ENCODE measurements at places on chromosomes 5 and 9.

GRCh38 chr9:138102246-138103051 lies 224.9 kb downstream of the CACNA1B start:
- peak; percentile 30 for DNase-seq

DNA sequence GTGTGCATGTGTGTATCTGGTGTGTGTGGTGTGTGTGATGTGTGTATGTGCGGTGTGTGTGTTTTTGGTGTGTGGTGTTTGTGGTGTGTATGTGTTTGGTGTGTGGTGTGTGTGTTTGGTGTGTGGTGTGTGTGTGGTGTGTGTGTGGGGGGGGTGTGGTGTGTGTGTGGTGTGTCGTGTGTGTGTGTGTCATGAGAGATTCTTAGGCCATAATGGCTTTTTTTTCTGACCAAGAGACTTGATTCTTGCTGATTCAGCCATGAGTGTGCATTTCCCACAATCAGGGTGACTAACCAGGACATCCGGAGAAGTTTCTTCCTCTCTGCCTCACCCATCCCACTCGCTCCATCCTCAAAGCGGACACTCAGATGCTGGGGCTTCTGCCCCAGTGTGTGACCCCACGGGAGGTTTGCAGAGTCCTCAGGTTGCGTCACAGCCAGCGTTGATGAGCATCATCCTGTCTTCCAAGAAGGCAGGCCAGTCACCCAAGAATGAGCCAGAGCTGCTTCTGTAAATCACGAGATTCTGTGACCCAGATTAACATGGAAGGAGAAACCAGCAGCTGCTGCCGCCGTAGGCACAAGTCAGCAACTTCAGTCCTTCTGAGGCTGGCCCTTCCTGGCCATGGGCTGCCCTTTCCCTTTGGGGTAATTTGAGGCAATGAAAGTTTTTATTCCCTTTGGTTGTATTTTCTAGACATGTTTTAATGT lies 12.5 kb upstream of the CTSL start:
- no peak for DNase-seq

DNA sequence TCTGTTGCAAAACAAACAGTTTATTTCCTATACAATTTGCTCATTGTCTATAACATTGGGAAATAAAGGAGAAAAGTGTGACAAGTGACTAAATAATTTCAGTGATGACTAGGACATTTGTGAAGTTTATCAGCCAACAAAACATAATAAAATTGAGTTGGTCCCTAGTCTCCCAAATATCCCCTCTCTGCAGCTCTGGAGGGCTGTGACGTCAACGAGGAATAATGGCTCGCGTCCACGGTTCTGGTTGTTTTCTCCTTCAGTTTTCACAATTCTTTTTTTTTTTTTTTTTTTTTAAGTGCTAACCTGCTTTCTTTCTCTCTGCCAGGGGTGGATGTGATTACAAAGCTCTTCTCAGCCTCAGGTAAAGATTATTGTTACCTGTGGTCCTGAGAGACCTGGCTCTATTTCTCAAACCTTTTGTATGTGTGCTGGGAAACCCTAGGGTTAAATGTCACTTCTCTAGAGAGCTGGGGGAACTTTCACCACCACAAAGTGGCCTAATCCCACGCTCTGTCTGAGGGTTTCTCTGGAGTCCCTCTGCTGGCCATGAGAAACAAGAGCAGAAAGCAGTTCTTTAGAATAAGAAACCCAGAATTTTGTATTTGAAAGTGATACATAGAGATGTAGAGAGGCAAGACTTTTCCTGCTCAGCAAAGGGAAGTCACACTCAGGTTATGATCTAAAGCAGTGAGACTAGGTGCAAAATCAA lies 36.2 kb upstream of the ANKRD55 start:
- peak; percentile 36 for DNase-seq

GRCh38 chr9:103152473-103152872 lies 157.3 kb downstream of the CYLC2 start:
- DNase-seq: no peak

DNA sequence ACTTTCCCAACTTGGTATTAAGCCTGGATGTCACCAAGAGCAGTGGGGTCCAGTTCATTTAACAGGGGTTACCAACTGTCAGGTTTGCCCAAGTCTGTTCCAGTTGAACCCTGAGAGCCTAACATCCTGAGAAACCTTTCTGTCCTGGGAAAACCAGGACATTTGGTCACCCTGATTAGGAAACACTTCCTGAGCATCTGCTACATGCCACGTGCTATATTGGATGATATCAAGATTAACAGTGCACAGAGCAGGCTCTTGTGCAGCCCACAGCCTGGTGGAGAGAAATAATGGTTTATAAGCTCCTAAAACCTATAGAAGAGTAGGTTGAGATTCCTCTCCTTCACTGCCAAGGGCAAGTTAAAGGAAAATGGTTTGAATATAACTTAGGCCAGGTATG lies 102.9 kb upstream of the RAD23B start:
- DNase-seq: no peak

GRCh38 chr9:124149992-124150391 lies 107.8 kb upstream of the NEK6 start:
- peak; percentile 76 for DNase-seq

GRCh38 chr9:86721226-86721781 lies 226.0 kb downstream of the GAS1 start:
- no peak for DNase-seq

DNA sequence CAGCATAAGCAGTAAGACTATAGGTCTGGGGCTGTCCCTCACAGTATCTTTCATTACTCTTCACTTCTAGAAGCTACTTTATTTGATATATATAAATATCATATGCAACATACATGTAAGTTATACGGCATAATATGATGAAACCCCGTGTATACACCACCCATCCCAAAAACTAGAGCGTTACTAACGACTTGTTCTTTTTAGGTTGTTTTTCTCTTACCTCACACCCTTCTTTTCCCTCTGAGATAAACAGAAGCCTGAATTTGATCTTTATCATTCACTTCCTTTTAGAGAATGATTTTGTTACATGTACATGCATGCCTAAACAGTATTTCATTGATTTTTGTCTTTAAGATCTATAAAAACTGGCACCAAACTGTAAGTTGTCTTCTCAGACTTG lies 3.7 kb downstream of the TRMO start:
- DNase-seq: no peak

GRCh38 chr9:38482918-38483592 lies 58.8 kb upstream of the IGFBPL1 start:
- no peak for DNase-seq

GRCh38 chr5:66906021-66906420 lies 290.6 kb downstream of the CD180 start:
- no peak for DNase-seq

DNA sequence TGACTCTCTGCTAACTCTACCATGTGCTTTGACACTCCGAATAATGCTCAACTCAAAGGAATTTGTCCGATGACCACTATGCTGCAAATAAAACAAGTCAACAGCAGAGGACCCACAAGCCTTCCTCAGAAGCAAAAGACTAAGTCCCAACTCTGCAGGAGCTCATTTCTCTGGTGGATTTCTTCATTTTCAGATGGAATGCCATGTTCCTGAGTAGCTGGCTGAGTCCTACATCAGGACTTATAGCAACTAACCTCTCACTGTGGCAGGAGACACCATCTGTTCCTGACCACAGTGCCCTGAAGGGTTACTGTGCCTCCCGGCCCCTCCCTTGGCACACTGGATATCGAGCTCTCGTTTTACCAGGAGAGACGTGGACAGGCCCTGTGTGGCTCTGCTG lies 20.8 kb downstream of the LHFPL2 start:
- DNase-seq: no peak

GRCh38 chr5:9354336-9355081 lies 191.4 kb downstream of the SEMA5A start:
- DNase-seq: no peak

DNA sequence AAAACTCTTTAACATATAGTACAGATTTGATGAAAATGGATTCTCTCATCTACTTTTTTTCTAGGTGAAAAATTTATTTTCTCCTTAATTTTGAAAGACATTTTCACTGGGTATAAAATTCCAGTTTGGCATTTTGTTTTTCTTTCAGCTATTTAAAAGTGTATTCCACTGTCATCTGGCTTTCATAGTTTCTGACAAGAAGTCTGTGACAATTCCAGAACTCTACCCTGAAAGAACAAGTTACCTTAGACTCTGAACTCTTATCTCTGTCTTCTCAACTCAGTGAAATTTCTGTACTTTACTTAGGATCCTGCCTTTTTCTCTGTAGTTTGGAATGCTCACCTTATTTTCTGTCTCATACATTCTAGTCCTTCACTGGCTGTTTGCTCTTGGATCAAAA lies 161.7 kb downstream of the RANBP17 start:
- no peak for DNase-seq

DNA sequence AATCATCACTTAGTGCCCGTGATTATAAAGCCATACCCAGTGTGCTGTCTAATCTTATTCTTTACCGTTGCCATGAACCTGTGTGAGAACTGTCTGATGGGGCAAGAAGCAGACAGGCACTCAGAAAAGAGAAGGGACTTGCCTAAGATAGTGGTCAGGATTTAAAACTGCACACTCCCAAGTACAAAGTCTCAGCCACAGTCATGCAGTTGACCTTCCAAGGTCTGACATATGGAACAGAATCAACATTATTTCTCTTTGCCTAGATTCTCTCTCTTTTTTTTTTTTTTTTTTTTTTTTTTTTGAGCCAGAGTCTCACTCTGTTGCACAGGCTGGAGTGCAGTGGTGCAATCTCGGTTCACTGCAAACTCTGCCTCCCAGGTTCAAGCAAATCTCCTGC lies 1.9 kb upstream of the PPP2CA start:
- no peak for DNase-seq

DNA sequence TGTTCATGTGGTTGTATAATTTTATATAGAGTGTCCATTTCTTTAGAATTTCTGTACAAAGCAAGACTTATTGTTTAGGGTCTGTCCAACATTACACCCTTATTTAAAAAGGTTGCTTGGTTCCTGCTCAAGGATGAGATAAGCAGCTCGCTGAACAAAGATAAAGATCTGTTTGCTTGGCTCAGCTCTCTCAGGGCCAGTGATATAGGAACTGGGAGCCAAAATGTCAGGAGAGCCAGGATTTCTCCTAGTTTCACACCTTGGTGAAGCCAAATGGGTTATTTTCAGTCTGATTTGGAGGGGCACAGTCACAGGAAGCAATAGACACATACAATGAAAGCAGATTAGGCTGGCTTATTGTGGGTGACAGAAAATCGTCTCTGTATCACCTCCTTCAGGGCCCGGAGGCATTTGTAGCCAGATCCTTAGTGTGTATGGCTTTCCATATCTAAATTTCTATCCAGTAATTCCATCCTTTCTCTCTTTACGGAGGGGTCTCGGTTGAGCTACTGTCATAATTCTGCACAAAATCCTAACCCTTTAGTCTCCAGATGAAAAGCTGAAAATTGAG lies 396.4 kb downstream of the TMEM232 start:
- DNase-seq: no peak

DNA sequence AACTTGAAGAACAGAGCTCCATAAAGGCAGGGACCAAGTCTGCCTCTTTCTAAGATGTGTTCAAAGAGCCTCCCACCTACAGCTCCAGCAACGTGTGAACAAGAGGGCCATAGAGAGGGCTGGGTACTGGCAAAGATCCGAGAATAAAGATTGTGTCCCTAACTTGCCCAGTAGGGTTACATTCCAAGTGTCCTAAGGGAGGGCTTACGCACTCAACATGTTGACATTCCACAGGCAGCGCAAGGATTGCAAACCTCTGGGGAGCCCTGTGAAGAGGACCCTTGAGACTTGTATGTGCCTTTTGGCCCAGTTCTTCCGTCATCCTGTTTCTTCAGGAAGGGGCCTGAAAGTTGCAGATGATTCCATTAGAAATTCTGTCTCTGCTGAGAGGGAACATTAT lies 48.2 kb upstream of the ENTREP1 start:
- no peak for DNase-seq

Data from iPS-NIHi11 (cell line).